ENCODE measurements at places on chromosomes 1 and 21. TPM values are rescaled to one million over a fixed set of nuclear protein-coding genes. Genes with fewer than 3 reads are reported as not detected.

TUT4 gene
- 103 TPM for total RNA-seq

CFHR3 gene
- total RNA-seq, result 1.0 TPM

ENO1 gene
- 320 TPM for total RNA-seq

LAMB3 gene
- 0.52 TPM for total RNA-seq

TRABD2B gene
- 0.52 TPM for total RNA-seq

KRTAP24-1 gene
- total RNA-seq, result not detected

UFC1 gene
- total RNA-seq, result 133 TPM

CHODL gene
- total RNA-seq, result 85.6 TPM

ZNF695 gene
- 0.52 TPM for total RNA-seq

KIRREL1 gene
- 23.5 TPM for total RNA-seq

KISS1 gene
- not detected for total RNA-seq

CRB1 gene
- total RNA-seq, result 1.0 TPM

SPATA1 gene
- total RNA-seq, result 1.0 TPM

All from skeletal muscle tissue (tissue), 5 donors.